NCI-H1417 (cell line): ENCODE measurements at places on chromosomes 7 and 10.

DNA sequence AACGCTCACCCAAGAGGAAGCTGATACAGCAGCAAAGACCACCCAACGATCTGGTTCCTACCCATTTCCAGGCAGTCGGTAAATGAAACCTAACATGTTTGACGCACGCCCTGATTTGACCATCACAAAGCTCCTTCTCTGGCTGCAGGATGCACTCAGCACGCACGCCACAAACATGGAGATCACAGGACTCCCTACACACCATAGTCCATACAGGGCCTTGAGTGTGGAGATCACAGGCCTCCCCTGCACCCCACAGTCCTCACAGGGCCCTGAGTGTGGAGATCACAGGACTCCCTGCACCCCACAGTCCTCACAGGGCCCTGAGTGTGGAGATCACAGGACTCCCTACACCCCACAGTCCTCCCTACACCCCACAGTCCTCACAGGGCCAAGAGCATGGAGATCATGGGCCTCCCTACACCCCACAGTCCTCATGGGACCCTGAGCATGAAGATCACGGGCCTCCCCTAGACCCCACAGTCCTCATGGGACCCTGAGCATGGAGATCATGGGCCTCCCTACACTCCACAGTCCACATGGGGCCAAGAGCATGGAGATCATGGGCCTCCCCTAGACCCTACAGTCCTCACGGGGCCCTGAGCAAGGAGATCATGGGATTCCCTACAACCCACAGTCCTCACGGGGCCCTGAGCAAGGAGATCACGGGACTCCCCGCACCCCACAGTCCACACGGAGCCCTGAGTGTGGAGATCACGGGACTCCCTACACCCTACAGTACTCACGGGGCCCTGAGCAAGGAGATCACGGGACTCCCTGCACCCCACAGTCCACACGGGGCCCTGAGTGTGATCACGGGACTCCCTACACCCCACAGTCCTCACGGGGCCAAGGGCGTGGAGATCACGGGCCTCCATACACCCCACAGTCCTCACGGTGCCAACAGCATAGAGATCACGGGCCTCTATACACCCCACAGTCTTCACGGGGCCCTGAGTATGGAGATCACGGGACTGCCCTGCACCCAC is 409.2 kb downstream of the DNAJB6 start:
- no peak for DNase-seq

GRCh38 chr7:155844526-155844925 is 32.3 kb upstream of the SHH start:
- DNase-seq = no peak

- no peak for DNase-seq
Measured at GRCh38 chr7:157837047-157837446, 500.2 kb downstream of the DNAJB6 start.

DNA sequence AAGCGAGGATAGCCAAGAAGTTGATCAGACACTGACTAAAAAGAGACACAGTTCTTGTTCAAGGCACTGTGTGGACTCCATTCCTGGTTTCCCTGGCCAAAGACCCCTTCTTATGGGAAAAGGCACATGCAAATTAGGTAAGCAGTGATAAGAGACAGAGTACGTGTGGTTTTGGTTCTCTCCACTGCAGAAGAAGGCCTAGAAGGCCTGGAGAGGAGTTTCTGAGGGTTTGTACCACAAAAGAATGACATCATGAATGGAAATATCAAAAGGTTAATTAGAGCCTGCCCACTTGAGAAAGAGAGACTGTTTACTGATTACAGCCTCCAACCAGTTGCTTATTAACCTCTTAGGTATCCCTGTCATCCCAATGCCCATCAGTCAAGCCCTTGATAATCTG is 137.5 kb downstream of the ZNF365 start:
- DNase-seq = no peak

DNA sequence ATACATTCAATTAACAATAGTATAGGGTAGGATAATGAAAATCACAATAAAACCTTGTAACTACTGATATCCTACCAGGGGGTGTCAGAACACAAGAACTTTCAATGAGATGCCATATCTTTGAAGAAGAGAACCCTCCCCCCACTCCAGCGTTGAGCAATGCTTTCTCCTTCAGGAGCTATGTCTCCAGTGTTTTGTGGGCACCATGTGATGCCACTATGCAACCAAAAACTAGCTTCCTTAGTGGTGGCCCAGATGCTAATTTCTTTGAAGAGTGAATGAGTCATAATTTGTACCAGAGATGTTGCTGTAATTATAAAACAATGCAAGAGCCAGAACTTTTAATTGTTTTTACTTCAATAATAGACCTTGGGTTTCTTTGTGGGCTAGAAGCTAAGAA is 76.0 kb upstream of the ADO start:
- DNase-seq = no peak

DNA sequence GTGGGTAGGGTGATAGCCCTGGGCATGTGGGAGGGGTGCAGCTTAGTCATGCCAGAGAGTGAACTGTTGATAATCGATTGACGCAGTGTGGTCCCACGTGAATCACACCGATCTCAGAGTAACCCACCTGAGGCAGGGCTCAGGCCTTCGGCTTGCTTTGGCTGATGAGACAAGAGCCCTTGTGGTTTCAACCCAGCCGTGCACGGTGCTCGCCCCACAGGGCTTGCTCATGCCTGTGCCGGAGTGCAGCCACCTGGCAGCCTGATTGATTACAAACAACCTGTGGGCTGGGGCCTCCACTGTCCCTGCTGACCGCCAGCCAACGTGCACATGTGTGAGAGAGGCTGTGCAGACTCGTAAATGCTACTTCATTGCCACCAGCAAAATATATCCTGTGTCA is 144.9 kb upstream of the ADARB2 start:
- peak; percentile 4 for DNase-seq

- DNase-seq = no peak
Measured at GRCh38 chr10:90204956-90205314, 503.5 kb downstream of the KIF20B start.

DNA sequence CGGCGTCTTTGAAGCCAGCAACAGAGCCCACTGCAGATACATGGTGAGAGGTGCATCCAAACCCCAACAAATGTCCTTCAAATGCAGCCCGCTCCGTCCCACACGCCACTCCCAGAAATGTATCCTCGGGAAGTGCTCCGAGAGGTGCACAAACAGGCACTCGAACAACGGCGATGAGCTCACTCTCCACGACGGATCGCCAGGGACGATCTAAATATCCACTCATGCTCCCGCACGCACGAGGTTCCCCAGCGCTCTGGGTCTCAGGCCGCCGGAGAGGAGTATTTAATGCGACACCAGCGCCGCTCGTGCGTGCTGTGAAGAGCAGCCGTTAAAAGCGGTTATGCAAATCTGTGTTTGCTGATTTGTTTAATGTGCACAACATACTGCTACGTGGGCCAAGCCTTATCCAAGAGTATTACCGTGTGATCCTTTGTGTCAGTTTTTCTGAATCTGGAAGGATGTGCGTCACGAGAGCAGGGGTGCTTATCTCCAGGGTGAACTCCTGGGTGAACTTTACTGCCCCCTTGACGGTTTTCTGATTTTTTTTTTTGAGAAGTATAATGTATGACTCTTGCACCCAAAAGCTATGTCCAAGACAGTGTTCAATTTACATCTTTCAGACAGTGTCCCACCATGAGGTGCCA is 48.5 kb upstream of the PPP2R2D start:
- DNase-seq = no peak

DNA sequence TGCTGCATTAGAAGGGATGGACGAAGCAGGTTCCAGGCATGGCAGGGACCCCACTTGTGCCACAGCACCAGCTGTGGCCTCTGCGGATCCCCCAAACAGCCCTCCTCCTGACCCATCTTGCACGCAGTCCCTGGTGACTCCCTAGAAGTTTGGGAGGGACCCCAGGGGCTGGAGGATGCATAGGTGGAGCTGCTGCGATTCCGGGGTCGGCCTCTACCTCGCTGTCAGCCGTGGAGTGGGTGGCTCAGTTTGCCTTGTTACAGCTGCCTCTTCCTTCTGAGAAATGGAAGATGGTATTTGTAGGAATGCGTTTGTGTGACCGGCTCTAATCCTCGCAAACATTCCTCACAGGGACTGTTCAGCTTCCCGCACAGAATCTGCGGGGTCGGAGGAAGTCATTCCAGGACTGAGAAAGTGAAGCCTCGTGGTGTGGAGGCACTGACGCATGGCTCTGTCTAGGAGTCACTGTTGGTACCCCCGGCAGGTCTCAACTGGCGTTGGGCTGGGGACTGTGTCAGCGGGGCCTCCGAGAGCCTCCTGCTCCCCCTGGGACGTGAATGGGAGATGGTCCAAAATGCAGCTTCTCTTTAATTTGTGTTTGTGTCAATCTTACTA is 17.5 kb downstream of the PWWP2B start:
- DNase-seq = no peak

DNA sequence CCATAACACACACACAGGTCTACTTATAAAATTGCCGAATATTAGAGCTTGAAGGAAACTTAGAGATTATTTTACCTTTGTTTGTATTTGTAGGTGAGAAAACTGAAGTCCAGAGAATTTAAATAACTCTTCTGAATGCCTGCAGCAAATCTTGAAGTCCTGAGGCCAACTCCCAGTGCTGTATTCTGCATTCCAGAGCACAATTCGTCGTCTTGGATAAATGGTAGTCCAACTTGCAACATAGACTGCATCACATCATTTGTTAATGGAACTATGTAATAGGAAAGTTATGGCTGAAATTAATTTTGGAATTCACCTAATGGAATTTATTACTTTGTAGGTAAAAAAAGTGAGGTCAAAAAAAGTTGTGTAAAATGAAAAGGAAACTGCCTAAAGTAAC is 37.3 kb upstream of the SEMA3D start:
- no peak for DNase-seq

DNA sequence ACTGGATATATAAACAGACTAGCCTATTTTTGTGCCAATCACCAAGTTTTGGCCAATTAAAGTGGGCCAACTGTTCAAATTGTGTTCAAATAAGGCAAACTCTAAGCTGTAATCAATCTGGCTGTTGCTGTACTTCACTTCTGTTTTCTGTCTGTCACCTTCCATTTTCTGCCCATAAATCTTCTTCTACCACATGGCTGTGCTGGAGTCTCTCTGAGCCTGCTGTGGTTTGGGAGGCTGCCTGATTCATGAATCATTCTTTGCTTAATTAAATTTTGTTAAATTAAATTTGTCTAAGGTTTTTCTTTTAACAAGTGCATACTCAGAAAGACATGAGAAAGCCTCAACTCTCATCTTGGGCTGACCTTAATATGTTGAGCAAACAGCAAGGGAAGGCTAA is 172.6 kb upstream of the VIPR2 start:
- DNase-seq = no peak

DNA sequence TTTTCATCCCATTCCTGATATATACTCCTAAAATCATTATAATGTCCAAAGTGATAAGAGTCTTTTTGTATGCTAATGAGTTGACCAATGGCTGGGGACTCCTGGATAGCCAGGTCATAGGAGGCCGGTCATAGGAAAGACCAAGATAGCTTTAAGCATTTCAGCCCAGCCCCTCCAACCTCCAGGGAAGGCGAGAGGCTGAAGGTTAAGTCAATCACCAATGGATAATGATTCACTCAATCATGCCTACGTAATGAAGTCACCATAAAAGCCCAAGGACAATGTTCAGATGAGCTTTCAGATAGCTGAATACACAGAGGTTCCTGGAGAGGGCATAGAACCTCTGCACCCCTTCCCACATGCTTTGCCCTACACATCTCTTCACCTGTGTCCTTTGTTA is 75.7 kb downstream of the VWDE start:
- DNase-seq = no peak

DNA sequence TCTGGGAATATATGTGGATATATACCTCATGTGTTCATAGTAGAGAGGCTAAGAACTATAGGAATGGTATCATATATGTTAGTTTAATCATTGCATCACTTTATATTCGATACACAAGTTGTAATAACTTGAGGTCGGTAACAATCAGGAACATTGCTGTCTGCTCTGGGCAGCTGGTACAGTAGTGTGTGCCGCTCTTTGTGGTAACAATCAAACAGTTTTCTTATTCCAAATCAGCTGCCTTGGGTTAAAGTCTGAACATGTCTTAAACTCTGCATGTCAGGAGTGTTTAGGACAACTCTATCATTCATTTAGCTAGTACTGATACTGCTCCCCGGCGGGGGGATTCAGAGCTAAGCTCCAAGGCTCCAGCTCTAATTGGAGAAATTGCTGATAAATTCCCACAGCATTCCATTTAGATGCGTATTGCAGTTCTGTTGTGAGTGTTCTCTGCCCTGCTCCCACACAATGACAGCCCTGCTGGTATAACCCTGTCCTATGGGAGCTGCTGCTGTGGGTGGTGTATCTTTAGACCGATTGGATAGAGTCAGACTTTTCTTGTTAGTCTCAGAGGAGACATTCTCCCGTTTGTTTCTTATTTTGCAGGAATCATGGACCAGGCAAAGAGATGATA is 707.5 kb upstream of the FZD8 start:
- no peak for DNase-seq

DNA sequence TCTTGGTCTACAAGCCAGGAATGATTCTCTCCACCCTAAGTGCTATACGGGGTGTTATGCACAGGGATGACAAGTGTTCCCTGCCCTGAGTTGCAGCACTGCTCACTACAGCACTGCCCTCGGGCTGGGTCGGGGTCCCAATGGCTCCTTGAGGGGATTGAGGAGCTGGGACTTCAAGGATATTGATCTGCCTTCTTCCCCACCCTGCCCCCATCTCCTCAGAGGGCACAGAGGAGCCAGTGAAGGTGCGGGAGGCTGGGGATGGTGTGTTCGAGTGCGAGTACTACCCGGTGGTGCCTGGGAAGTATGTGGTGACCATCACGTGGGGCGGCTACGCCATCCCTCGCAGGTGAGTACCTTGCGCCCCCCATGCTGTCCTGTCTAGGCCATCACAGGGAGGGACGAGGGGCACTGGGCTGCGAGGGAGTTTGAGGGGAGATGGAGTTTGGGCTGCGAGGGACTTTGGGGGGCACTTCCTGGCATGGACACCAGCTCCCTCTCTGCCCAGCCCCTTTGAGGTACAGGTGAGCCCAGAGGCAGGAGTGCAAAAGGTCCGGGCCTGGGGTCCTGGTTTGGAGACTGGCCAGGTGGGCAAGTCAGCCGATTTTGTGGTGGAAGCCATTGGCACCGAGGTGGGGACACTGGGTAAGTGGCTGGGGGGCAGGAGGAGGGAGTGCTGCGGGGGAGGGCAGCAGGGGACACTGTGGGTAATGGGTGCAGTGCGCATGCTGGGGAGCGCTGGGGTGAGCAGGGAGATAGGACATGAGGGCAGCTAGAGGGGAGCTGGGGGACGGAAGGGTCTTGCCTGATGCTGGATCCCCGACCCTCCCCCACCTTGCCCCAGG is 10.3 kb downstream of the FLNC start:
- DNase-seq = no peak

GRCh38 chr10:363152-363551 is 227.9 kb downstream of the ZMYND11 start:
- DNase-seq = no peak

DNA sequence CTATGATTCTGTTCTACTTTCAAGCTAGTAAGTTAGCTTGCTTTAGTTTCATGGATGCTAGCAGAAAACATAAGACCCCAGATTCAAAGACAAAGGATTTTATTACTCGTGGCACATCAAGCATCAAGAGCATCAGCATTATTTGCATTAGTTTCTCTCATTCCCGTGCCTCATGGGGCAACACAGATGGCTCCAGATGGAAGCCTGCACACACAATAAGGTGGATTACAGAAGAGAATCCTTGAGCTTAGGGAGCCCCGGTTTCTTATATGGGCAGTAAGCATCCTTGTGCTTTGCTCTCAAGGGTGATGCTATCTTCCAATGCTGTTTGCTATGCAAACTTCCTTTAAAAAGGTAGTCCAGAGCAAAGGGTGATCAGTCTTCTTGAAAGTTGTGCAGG is 10.7 kb upstream of the CAPZA2 start:
- no peak for DNase-seq
